ENCODE measurements at places on chromosomes 11 and 22.
A peak's percentile ranks its signal among the peaks of the same experiment; 100 is the strongest.

DNA sequence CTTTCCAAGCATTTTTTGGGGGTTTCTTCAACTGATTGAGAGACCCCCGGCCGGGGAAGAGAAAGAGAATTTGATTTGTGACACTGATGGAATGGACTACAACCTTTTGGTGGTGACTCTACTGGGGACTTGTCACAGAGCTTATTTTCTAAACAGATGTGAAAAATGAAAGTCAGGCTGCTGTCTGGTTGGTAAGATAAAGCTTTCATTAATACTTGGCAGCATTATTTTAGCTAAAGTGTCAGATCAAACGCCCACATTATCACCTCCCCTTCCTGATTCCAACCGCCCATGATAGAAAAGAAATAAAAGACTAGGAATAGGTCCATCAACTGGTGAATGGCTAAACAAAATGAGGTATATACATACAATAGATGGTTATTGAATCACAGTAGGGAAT, 45.6 kb upstream of the EHF start:
- no peak for DNase-seq

GRCh38 chr11:107859459-107860239, 1.1 kb upstream of the SLC35F2 start:
- peak; percentile 37 for DNase-seq

DNA sequence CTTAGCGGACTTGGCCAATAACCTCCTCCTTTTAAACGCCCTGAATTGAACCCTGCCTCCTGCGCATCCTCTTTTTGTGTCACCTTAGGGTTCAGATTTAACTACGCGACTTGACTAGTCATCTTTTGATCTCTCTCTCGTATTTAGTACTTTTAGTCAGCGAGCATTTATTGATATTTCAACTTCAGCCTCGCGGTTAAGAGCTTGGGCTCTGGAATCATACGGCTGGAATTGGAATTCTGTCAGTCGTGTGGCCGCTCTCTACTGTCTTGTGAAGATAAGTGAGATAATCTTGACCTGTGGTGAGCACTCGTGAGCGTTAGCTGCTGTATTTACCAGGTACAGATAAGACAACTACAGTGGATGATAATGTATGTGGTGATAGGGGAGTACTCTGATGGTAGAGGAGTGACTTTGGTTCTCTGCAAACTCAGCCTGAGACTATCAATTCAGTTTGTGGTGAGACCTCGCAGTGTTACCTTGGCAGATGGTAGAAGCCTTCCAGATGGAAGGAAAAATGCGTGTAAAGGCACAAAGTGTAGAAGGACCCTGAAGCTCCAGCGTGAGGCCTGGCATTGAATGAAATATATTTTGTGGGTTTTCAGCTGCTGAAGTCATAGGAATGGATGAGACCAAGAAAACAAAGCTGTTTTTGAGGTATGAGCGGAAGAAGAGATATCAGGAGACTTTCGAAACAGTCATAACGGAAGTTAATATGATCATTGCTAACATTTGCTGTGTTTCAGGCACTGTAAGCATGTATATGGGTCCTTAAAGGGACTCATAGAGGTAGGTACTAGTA, 682 bp downstream of the ATM start:
- peak; percentile 43 for DNase-seq

GRCh38 chr22:43526946-43527345, 115.1 kb downstream of the MPPED1 start:
- DNase-seq: no peak

- peak; percentile 14 for DNase-seq
Observed at GRCh38 chr22:46031965-46032851, 55.2 kb upstream of the WNT7B start.

GRCh38 chr11:100777736-100778135, 90.6 kb downstream of the ARHGAP42 start:
- no peak for DNase-seq

DNA sequence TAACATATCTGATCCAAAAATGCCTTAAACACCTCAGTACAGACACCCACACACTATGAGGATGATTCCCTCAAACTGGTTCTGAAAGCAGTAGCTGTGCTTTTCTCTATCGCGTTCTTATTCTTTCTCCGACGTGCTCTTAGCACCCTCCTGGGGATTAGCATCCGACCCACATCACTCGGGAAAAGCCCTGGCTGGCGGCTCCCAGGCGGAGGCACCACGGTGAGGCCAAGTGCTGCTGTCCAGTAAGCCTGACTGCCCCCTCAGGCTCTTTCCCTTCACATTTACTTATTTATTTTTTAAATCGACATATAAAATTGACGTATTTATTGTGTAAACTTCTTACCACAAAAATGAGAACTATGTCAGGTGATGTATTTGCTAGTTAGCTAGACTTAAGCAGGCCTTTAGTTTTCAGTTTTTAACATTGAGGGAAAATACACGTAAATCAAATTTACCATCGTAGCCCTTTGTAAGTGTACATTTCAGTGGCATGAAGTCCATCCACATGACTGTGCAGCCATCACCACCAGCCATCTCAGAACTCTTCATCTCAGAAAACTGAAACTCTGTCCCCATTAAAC, 19.2 kb downstream of the TBX1 start:
- DNase-seq: no peak

DNA sequence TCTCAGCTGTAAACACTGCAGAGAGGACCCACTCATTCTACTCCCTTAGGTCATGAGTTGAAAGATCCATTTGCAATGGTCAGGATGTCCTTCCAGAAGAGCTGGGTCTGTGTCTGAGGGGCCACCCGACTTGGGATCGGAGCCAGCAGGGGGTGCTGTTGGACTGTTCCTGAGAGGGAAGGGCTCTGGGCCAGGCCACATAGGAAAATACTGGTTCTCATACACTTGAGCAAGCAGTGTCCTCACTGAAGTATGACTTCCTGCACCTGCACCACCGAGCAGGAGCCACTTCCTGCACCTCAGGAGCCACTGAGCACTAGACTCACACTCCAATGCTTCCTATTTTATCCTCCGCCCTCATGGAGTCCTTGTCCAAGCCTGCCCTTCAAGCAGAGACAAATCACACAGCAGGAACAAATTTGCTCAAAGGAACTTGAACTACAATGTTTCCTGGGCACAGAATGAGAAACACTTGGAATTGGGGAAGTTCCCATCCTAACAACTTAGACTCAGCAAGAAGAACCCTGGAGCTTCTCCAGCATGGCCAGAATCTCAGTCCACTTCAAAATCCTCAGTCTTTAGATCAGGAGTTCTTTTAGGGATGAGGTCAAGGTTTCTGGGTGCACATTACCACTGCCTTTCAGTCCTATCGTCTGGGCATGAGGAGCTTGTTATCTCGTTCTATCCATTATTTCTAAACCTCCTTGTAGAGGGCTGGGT, 36.6 kb upstream of the VPREB1 start:
- DNase-seq: peak; percentile 86

DNA sequence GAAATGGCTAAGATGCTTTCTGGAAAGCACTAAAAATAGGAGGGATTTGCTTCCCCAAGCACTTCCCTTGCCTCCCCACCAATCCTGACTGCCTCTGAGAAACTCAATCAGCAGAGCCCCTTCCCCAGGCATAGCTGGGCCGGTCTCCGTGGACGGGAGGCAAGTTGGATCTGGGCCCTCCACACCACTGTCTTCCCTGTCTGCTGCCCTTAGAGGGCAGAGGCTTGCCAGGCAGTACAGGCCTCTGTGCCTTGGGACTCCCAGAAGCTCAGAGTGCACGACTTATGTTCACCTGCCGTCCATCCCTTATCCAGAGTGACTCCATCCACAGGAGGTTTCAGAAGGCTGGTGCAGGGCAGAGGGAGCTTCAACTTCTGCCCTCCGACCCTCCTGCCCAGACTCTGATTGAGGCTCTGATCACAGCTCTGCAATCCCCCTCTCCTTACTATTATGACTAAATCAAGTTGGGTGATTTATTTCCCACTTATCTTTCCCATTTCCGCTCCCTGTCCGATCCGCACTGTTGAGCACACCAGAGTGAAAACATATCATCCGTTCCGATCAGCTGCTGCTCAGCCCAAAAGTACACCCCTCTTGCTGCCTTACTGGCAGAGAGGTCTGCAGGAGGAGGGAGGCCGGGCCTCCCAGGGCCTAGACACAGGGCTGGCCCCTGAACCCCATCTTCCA, 71.8 kb downstream of the DSCAML1 start:
- no peak for DNase-seq

All from activated CD4-positive, CD25-positive, alpha-beta regulatory T cell treated with anti-CD3 and anti-CD28 coated beads, Interleukin-2, amount 50 U/mL, for 72 hours (primary cell).